ENCODE measurements at places on chromosomes 2 and 18.

DNA sequence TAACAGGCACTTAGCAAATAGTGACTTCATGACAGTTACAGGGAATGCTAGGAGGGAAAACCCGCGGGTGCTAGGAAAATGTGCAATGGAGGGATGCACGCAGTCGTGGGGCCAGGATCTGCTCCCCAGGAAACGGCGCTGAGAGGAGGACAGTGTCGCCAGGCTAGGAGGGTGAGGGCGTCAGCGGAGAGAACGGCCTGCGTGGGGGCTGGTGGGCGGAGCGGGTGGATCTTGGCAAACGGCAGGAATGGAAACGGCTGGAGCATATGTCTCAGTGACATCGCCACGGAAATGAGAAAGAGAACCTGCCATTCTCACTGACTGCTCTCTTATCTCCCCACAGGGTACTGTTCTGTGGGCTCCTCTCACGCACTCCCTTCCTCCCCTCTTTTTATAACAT is 478.5 kb upstream of the ID2 start:
- DNase-seq, result no peak

GRCh38 chr2:16584824-16585540 is 80.7 kb downstream of the CYRIA start:
- no peak for DNase-seq

GRCh38 chr18:28175150-28175929 is 1.6 kb downstream of the CDH2 start:
- no peak for DNase-seq

GRCh38 chr18:62370366-62370765 is 45.3 kb downstream of the TNFRSF11A start:
- DNase-seq, result no peak

GRCh38 chr2:122100346-122100745 is 344.9 kb downstream of the TSN start:
- DNase-seq, result no peak

- DNase-seq, result no peak
These were observed 137.2 kb downstream of the TFCP2L1 start for GRCh38 chr2:121147766-121148165.

GRCh38 chr2:197256021-197256420 is 54.6 kb downstream of the ANKRD44 start:
- DNase-seq, result no peak

- no peak for DNase-seq
These were observed 6.5 kb downstream of the ZNF385B start for GRCh38 chr2:179854891-179855290.

GRCh38 chr2:174719016-174719415 is 45.3 kb downstream of the CHRNA1 start:
- DNase-seq, result no peak

DNA sequence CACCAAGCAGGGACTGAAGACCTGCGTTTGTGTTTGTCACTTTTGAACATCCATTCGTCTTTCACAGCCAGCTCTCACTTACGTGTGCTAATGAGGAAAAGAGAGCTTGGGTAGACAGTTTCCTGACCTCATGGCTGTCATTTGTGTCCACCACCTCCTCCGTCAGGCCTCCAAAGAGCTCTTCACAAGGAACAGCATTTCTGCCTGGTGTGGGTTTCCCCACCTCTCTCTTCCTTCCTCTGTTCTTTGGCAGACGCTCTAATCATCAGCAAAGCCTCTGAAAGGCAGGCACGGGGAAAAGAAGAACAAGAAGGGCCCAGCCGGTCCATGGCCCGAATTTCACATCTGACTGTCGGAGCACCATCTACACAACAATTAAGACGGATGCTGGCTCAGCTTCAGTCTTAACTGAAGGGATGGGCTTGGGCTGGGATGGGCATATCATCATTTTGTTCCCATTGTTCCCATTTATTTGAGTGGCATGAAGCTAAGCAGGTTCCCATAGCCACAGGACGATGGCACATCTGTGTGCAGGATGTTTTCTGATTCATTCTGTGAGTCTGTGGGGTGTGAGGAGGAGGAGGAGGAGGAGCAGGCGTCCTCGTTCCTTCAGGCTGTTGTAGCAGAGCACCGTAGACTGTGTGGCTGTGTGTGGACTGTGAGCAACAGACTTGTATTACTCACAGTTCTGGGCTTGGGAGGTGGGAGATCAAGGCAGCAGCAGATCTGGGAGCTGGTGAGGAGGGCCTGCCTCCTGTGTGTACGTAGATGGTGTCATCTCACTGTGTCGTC is 66.4 kb downstream of the TSHZ1 start:
- DNase-seq, result no peak

DNA sequence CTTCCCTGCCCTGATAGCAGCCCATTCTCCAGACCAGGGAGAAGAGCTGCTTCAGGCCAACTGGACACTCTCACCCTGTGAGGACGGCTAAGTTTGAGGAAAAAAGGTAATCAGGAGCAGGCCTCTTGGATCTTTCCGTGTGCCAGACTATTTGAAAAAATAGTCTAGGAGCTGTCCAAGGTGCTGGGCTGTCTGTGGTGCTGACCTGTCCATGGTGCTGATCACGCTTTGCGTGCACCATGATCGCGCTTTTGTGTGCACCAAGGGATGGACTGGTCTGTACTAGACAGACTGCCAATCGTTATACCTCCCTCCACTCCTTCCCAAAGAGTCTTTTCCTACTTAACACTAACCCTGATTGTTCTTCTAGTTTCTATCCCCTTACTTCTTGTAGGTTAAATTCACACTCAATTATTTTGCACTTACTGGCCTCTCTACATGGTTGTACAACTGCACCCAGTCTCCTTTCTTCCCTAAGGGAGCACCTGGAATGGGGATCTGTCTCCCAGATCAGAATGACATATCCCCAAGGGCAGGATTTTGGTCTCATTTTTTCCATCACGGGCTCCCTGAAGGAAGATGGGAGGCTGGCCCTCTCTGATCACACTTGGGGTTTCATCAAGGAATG is 295.4 kb downstream of the CELF4 start:
- no peak for DNase-seq

DNA sequence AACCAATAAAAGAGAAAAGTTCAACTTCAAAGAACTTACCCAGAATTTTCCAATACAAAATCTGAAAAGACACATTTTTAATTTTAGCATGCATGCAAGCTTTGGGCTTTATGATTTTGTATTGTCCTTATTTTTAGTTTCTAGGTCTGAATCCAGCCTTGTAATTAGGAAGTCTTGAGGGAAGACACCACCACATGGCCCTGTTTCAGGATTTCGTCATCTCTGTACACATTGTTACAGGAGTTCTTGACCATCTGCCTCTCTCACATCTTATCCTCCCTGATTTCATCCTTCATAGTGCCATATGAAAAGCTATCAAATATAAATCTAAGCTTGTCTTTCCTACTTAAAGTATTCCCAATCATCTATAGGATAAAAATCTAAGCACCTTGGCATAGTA is 176.1 kb downstream of the TXNL1 start:
- no peak for DNase-seq

DNA sequence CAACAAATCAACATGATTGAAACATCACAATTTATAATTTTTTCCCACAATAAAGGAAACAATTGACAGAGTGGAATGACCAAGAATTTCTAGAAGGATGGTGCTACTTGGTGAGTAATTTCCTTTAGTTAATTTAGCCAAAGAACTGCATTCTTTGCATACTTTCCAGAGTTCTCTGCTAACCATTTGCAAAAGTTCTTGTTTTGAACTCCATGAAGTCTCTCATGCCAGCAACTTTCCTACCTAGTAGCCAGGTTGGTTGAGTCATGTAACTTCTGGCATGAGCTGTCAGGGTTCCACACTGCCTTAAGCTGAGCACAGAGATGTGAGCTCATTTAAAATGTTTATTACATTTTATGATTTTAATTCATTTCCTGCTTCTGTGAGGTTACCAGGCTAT is 539.6 kb downstream of the PID1 start:
- no peak for DNase-seq

DNA sequence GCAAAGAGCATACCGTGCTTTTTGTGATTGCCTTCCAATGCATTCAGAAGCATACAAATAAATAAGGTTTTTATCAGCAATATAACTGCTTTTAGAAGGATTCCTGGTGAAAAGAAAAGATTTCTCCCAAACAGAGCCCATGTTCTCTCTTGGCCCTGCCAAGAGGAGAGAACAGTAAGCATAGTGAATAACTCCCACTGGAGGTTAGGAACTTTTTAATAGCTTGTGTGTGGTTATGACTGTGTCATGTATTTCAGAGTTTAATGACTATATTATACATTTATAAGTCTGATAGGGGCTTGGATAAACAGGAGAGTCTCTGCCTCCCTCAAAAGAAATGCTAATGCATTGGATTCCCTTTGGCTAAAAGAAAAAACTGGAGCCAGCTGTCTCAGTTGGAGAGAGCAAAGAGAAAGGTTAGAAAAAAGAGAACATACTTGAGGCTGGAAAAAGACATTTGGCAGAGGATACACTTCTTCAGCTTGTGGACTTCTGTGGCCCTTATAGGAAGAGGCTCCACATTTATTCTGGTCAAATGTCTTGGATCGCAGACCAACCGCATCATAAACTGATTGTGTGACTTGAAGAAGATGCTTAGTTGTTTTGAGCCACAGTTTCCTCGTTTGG is 63.0 kb upstream of the SPRED2 start:
- DNase-seq, result no peak

- DNase-seq, result no peak
These were observed 92.8 kb downstream of the COLEC12 start for GRCh38 chr18:407626-408224.

- DNase-seq, result no peak
These were observed 334.2 kb upstream of the NETO1 start for GRCh38 chr18:73201940-73202339.

- no peak for DNase-seq
These were observed 1.8 kb upstream of the KLHL41 start for GRCh38 chr2:169507698-169508097.

GRCh38 chr18:74230922-74231714 is 60.6 kb downstream of the CYB5A start:
- DNase-seq, result no peak

DNA sequence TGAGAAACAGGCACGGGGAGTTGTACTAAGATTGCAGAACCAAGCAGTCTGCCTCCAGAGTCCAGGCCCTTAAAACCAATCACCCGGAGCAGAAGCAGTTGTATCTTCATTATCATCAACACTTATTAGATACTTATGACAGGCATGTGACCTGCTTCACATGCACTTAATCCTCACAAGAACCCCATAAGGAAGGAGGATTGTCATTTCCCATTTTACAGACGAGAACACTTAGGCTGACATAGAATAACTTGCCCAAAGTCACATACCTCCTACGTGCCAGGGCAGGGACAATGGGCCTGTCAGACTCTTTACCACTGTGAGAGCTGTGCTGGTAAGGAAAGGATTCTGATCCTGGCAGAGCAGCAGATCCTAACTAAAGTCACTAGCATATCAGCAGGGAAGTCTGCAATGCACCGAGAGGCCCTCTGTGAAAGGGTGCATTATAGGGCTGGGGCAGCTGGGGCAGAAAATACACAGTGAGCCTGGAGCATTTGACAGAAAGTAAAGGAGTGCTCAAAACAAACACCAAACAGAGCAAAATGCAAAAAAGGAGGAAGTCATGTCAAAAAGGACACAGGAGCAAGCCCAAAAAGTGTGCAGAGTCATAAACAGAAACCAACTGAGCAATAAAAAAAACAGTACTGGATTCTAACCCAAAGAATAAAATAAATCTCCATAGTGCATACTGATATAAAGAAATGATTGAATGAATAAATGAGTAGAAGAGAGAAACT is 55.9 kb upstream of the SP3 start:
- no peak for DNase-seq

DNA sequence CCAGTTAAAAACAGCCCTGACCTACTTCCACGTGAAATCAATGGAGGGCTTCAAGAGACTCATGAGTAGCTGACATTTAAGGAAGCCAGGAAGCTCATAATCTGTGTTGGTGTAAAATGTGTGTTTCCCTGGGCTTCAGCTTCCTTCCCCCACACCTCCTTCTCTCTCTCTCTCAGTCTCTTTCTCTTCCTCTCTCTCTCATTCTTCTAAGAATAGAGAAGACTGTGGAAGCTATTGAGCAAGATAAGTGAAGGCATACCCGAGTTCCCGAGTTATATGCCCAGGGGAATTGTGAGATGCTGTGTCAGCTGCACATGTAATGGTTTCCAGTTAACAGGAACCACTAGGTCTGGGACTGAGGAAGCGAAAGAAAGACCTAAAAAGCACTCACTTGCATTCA is 199.4 kb downstream of the NYAP2 start:
- no peak for DNase-seq

DNA sequence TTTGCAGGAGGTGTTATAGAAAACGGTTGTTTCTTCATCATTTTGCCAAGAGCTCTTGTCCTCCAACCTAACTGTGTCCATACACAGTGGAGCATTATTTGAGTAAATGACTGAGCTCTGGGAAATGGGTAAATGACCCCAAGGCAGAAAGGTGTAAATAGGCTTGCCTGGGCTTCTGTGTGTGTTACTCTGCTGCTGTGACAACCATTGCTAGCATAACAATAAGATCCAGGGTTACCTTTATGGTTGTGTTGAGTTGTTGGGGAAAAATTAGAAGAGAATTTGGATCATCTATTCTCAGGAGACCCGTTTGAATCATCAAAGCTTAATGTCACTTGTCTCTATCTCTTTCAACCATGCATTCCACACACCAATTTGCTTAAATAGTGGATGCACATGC is 672.7 kb downstream of the DPP10 start:
- DNase-seq, result no peak

DNA sequence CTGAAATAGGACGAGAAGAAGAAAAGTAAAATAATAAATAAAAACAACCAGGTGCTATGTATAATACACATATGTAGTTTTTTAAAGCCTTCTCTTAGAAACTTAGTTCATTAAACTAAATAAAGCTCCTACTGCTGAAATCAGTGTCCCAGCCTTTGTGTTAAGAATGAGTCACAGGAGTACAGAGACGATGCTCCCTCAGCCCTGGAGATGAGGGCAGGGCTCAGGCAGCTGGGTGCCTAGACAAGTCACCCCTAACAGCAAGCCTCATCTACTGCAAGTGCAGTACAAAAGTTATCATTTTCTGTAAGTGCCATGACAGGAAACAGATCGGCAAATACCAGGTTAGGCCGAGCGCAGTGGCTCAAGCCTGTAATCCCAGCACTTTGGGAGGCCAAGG is 18.2 kb downstream of the KIDINS220 start:
- DNase-seq, result no peak

- DNase-seq, result no peak
These were observed 172.0 kb downstream of the MIB1 start for GRCh38 chr18:21912339-21913239.

- no peak for DNase-seq
These were observed 401.4 kb downstream of the NBAS start for GRCh38 chr2:15159751-15160177.

DNA sequence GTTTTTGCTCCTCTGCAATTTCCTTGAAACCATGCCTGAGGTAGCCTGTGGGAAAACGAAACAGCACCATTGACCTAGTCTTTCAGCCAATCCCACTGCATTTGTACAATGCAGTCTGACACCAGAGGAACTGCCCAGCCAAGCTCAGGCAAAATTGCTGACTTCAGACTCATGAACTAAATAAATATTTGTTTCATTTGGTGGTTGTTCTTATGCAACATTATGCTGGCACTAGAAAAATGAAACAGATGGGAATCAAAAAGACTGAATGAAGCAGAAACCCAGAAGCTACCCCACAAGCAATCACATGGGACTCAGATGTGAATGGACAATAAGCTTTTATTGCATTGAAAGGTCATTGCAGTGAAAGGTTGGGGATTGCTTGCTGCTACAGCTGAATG is 1.7 kb downstream of the NAT8 start:
- no peak for DNase-seq

GRCh38 chr2:43027097-43027873 is 199.1 kb downstream of the ZFP36L2 start:
- no peak for DNase-seq
